ENCODE measurements at places on chromosomes 5 and 9.

GRCh38 chr9:99577351-99577750 is 244.3 kb upstream of the NR4A3 start:
- DNase-seq: no peak

- DNase-seq: no peak
Measured at GRCh38 chr5:52964138-52964537, 25.0 kb upstream of the ITGA2 start.

GRCh38 chr9:93116072-93116961 is 17.7 kb downstream of the NINJ1 start:
- DNase-seq: no peak

- DNase-seq: no peak
Measured at GRCh38 chr9:21690561-21690960, 111.9 kb upstream of the MTAP start.

GRCh38 chr9:112861638-112862555 is 28.8 kb downstream of the SLC46A2 start:
- DNase-seq: no peak

Measured in HS-27A (cell line).